ENCODE measurements at places on chromosomes 5 and 9.

DNA sequence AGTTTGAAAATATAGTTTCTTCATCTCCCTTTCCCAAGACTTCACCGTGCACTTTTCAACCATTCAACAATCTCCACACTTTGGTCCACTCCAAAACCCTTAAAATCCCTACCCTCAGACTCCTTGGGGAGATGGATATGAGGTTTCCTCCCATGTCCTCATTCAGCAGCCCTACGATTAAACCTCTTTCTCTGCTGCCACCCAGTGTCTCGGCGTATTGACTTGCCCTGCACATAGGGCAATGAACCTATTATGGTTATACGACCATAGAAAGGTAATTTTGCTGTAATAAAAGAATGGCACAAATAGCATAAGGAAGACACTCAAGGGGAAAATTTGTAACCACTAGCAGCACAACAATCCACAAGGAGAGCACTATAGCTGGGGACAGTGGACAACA lies 803.5 kb downstream of the TLE1 start:
- no peak for DNase-seq

DNA sequence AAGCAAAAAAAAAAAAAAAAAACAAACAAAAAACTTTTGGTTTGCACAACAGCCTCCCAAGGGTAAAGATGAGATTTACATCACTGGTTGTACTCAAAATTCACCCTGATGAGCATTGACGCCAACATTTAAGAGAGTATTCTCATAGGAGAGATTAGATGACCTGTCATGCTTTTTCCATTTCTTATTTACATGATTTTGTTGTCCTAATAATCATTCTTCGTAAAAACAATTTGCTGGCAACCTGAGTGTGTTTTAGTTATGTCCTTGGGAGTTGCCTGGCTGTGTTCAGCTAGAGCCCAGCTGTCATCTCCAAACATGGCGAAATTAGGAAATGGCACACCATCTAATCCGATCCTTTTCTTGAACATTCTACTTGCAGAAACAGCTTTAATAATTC lies 186.4 kb upstream of the MRPS30 start:
- DNase-seq = no peak

GRCh38 chr5:143207563-143208364 lies 195.7 kb downstream of the NR3C1 start:
- DNase-seq = no peak

DNA sequence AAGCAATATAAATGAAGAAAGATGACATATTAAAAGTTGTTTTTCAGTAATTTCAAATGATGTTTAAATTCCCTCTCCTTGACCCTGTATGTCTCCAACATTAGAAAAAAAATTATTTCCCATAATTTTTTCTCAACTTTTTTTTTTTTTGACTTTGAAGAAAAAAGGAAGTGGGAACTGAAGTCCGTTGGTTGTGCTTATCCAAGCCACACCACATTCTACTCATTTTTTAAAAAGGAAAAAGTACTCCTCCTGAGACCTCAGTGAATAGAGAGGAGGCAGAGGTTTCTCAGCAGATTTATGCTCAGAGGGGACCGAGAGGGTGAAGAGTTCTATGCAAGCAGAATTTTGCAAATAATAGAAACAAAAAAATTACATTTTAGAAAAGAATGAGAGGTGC lies 123.3 kb downstream of the PCSK5 start:
- no peak for DNase-seq

DNA sequence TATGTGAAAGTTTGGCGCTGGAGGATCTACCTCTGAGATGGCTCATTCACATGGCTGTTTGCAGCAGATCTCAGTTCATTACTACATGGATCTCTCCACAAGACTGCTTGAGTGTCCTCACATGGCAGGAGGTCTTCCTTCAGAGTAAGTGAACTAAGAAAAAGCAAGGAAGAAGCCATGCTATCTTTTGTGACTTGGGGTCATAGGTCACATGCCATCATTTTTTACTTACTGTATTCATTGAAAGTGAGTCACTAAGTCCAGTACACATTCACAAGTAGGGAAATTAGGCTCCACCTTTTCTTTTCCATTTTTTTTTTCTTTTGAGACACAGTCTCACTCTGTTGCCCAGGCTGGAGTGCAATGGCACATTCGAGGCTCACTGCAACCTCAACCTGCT lies 8.7 kb upstream of the CDKN2AIPNL start:
- no peak for DNase-seq

- DNase-seq = no peak
These were observed 900.0 kb upstream of the CDH10 start for GRCh38 chr5:25544652-25545249.

GRCh38 chr5:61402244-61402823 lies 70.3 kb downstream of the ZSWIM6 start:
- no peak for DNase-seq

DNA sequence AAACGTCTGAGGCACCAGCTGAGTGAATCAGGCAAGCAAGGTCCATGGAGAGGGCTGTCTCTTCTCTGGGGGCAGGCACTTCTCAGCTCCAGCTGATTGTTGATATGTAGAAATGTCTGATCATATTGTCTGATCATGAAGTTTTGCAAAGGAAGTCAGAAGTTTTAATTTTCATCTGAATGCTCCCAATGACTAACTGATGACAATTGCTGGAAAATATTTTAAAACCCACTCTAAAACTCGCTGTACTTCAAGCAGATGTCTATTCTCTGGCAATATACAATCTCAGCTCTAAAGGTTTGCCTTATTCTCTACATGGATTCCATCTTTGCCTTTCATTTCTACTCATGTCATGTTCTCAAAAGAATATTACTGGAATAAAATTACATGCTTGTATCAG lies 12.7 kb downstream of the PLK2 start:
- DNase-seq = no peak

DNA sequence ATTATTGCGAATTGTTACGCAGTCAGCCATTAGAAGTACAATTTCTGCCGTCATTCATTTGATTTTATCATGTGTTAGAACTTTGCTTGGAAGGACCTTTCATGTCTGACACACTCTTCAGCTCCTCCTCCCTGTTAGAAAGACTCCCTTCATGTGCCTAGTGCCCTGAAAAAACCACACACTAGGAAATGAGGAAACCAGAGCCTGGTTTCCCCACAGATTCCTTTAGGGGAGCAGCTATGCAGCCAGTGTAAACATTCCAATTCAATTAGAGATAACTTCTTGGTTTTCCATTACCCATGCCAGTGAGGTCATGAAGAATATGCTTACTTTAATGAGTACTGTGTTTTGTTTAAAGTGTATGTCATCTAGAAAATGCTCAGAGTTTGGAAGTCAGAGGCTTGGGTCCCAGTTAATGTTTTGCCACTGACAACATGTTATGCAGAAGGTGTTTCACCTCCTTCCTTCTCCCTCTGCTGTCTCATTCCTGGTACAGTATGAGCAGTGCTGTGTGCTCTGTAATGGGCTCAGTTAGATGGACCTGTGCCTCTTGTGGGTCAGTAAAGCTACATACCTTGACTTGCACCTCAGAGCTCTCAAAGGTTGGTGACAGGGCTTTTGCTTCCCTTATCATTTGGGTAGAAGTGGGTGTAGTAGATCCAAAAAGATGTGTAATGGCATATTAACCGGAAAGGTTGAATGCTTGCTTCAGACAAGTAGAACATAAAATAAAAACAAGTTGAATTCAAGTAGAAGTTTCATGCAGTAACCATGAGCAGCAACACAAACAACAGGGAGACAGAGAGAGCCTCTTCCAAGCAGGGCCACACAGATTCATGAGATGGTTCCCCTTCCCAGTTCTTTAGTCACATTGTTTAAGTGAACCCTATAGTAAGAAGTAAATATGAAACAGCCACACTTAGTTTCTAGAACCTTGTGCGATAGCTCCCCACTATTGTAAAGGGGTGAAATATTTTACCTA lies 52.6 kb upstream of the TNFAIP8 start:
- DNase-seq = no peak

DNA sequence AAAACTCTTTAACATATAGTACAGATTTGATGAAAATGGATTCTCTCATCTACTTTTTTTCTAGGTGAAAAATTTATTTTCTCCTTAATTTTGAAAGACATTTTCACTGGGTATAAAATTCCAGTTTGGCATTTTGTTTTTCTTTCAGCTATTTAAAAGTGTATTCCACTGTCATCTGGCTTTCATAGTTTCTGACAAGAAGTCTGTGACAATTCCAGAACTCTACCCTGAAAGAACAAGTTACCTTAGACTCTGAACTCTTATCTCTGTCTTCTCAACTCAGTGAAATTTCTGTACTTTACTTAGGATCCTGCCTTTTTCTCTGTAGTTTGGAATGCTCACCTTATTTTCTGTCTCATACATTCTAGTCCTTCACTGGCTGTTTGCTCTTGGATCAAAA lies 161.7 kb downstream of the RANBP17 start:
- no peak for DNase-seq

- no peak for DNase-seq
These were observed 226.0 kb upstream of the DMAC1 start for GRCh38 chr9:8025551-8025950.

DNA sequence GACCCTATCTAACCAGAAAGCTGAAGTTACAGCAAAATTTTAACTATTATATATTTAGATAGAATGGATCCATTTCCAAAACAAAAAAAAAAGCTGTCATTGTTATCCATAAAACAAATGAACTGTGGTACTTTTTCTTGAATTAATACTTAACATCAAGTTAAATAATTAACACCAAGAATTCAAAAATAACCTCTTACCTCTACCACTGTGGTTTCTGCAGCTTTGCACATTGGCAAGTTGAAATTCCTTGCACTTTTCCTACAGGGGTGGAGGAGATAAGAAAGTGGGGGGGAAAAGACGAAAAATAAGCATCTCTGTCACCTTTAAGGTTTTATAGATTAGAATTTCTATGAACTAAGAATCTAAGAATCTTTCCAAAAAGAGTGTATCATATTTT lies 30.0 kb downstream of the OXCT1 start:
- DNase-seq = no peak

DNA sequence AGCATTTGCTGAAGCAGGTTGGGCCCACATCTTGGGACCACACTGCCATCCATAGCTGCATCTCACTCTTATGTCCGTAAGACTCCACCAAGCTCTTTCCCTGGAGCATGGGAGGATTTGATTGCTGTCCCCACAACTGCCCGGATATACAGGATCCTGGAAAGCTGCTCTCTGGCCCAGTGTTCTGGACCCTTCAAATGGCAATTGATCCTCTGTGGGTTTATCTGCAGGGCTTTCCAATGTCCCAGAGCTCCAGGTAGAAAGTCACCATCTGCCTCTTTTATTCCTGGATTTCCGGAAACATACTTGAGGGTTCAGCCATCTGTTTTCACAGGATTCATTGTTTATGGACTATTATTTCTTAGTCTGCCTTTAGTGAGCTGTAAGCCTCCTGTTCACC lies 214.6 kb downstream of the SREK1 start:
- no peak for DNase-seq

Data from activated T-cell treated with anti-CD3 and anti-CD28 coated beads for 4 hours (primary cell).